ENCODE measurements at places on chromosomes 7 and 10. TPM values are rescaled to one million over a fixed set of nuclear protein-coding genes. Genes with fewer than 3 reads are reported as not detected.

AKR1C4 gene
- not detected for total RNA-seq

UPK3BL2 gene
- 21.9 TPM for total RNA-seq

CLRN3 gene
- not detected for total RNA-seq

SCIN gene
- total RNA-seq, result 3.6 TPM

RPS24 gene
- total RNA-seq, result 3,243 TPM

TMEM176B gene
- 107 TPM for total RNA-seq

H2BK1 gene
- not detected for total RNA-seq

DNAJC12 gene
- 6.7 TPM for total RNA-seq

C10orf71 gene
- total RNA-seq, result 3.6 TPM

HOXA6 gene
- not detected for total RNA-seq

MSRB2 gene
- 11.6 TPM for total RNA-seq

ARL3 gene
- total RNA-seq, result 7.2 TPM

GPR146 gene
- total RNA-seq, result 14.9 TPM
